Osteoblast (primary cell): ENCODE measurements at places on chromosomes 3 and 15. TPM values are rescaled to one million over a fixed set of nuclear protein-coding genes. Genes with fewer than 3 reads are reported as not detected.

DNA sequence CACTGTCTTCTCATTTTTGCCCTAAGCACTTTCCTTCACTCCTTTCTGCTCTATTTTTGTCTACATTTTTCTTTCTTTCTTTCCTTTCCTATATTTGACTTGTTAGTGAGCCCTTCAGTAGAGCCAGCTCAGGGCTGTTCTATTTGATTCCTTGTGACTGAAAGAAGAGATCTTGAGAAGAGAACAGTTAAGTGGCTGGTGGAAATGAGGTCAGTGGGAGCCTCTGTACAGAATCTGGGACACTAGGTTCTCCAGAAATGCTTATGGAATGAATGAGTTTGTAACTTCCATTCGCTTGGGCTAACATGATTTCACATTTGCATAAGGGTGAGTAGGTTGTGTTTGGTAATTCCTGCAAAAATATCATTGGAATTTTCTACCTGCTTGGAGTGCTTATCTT, 45.6 kb downstream of the CACNA2D3 start:
- DNase-seq, result no peak

The PDZRN3 gene
- total RNA-seq, result 18.3 and 26.4 TPM in 2 replicates

DNA sequence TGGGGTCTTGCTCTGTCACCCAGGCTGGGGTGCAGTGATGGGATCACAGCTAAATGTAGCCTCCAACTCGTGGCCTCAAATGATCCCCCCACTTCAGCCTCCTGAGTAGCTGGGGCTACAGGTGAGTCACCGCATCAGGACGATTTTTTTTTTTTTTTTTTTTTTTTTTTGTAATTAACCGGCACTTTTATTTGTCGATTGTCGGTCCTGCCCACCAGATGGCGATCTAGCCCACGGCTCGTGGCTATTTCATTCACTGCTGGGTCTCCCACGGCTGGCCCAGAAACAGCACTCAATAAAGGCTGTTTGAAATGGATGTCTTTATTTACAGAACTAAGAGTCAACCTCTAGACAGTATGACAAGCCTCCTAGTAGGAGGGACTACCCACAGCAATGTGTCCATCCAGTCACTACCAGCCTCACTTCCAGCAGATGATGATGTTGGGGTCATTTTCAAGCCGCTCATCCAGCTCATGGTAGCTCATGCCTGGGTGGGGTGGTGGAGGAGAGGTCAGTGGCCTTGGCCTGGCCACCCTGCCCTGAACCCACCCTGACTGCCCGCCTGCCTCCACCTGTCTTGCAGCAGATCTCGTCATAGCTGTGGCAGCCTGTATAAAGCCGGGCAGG, 1.8 kb upstream of the ZMYND10 start:
- DNase-seq, result peak; percentile 96

GRCh38 chr15:96416218-96416933, 85.9 kb downstream of the NR2F2 start:
- DNase-seq, result no peak

DNA sequence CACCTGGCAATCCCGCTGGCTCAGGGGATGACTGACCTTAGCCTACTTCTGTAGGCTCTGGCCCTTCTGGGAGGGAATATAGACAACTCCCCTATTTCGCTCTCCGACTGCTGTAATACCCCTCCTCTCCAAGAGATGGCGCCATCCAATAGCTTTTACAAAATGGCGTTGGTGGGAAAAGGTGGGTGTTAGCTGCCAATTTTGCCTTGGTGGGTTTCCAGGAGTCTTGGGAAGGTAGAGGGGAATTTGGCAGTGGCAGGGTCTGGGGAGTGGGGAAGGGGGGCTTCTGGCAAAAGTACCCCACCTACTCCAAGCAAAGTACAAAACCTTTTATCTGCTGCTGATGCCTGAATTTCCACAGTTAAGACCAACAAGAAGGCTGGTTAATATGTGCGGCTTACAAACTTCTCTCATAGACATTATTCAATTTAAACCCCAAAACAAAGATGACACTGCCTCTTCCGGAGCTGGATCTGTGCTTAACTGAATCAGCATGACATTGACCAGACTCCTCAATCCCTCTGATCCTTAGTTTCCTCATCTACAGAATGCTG, 62.1 kb downstream of the RASGRF1 start:
- no peak for DNase-seq

DNA sequence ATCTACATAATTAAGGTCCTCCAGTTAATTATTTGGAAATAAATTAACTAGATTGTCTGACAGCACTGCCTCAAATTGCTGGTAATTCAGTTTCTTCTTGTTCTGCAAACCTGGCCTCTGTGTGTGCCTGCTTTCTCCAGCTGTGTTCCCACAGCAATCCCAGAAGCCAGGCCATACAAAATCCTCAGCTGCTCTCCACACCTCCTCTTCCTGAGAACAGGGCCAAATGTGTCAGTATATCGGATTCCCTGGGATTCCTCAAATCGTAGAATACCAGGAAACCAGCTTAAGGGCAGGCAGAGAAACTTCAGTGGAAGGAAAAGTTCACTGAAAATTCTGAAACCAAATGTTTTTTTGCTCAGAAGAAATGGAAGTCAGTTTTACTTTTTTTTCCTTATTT, 261.4 kb downstream of the ZMAT3 start:
- DNase-seq, result no peak

- DNase-seq, result peak; percentile 78
These were observed 69.7 kb downstream of the USF3 start for GRCh38 chr3:113626503-113627371.

- peak; percentile 66 for DNase-seq
These were observed 89.4 kb downstream of the LSM3 start for GRCh38 chr3:14267976-14268375.

DNA sequence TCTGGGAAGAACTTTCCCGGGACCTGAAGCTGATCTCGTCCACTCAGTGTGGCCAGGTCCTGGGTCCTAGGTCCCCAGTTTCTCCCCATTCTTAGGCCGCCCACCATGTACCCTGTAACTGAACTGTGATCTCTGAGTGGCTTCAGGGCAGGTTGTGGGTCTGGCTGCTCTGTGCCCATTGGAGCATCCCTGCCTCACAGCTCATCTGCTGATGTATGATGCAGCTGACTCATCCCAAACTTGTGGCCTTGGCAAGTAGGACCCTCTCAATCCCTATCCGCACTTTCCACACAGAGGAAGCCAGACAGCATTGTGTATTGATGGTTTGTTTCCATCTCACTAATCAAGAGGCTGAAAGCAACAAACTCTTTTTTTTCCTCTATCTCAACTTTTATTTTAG, 69.1 kb upstream of the XCR1 start:
- DNase-seq, result peak; percentile 46

DNA sequence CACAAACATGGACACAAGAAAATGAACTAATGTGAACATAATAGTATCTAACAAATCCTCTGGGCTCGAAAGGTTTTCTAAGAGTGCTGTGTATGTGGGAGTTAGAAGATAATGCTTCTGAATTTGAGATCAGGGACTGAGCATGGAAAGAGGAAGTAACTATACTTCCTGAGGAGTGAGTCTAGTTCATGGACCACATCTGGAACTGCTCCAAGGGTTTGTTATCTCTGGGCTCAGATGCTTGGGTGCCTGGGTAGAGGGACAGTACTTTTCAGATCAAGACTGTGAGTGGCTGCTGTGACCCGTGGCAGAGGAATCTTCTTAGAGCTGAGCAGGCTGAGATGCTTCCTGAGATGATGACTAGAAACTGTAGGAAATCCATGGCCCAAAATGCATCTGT, 28.5 kb downstream of the TBC1D23 start:
- no peak for DNase-seq

GRCh38 chr15:36175186-36175740, 404.2 kb upstream of the CDIN1 start:
- DNase-seq, result no peak

DNA sequence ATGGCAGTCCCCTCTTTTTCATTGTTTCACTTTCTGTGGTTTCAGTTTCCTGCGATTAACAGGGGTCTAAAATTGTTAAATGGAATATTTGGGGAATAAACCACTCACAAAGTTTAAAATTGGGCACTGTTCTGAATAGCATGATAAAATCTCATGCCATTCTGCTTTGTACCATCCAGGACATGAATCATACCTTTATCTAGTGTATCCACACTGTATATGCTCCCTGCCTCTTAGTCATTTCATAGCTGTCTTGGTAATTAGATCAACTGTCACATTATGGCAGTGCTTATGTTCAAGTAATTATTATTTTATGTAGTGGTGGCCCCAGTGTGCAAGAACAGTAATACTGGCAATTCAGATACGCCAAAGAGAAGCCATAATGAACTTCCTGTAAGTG, 734.5 kb downstream of the ZPLD1 start:
- DNase-seq, result no peak

DNA sequence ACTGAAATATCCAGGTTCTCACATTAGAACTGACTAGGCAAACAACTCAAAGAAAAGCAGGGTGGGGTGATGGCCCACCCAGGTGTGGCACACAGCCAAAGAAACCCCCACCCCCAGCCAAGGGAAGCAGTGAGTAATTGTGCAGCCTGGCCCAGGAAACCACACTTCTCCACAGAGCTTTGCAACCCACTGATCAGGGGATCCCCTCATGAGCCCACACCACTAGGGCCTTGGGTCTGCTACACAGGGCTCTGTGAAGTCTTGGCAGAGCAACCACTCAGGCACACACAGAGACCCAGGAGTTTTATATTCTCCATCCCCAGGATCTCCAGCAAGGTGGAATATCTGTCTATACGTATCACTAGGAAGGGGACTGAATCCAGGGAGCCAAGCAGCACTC, 22.2 kb upstream of the TRIM42 start:
- DNase-seq, result no peak

- DNase-seq, result peak; percentile 95
These were observed 197.5 kb upstream of the C2CD4B start for GRCh38 chr15:62362608-62363007.

The SERINC4 gene
- not detected in 2 replicates for total RNA-seq

DNA sequence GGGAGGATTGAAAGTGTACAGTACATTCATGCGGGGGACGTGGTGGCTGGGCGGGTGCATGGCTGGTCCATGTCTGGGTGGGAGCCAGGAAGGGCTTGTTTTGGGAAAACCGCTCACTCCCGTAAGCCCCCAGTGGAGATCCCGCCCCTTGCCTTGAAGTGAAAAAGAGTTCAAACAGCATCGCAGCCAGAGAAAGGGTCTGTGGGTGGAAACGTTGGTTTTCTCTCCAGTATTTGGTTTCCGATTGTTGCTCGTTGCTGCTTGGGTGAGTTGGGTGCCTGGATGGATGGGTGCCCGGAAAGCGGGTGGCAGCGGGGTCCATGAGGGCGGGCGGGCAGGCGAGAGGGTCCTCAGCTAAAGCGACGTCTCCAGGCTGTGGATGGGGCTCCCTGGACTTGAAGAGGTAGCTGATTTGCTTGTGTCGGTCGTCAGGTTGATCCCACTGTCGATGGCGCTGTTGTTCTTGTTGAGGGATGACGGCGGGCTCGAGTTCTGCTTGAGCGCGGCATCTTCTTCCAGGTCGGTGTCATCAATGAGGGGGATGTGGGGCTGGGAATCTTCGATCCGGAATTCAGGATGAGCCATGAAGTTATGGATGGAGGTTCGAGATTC, 7.7 kb upstream of the SEC13 start:
- peak; percentile 44 for DNase-seq

- no peak for DNase-seq
These were observed 264.8 kb upstream of the IGF1R start for GRCh38 chr15:98383571-98383970.

DNA sequence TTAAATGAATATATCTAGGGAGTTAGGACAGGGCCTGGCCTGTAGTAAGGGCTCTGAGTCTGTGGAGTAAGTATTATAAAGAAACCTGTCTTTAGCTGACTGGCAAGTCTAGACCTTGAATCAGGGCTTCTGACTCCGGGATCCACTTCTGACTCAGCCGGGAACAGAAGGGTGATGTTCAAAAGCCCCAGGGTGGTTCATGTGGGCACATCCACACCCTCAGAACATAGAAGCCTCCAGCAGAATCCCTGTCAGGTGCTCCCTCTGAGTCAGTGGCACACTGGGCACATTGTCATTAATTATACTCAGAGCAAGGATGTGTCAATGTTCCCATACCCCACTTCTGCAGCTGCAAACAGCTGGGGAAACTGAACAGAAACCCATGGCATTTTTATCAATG, 26.7 kb upstream of the SNRK start:
- DNase-seq, result no peak

- DNase-seq, result peak; percentile 60
These were observed 4.1 kb downstream of the ADCY5 start for GRCh38 chr3:123444744-123445143.

- peak; percentile 92 for DNase-seq
These were observed 710 bp downstream of the TJP1 start for GRCh38 chr15:29821416-29822099.

- DNase-seq, result peak; percentile 100
These were observed at the start of gene GMPPB for GRCh38 chr3:49723628-49724551. Gene GMPPB, minus strand, starts transcription at chr3:49723951. Its CDS starts 225 bp downstream, at chr3:49723726.

- DNase-seq, result peak; percentile 65
These were observed 48.1 kb downstream of the HSPBAP1 start for GRCh38 chr3:122745369-122746021.

- no peak for DNase-seq
These were observed 556.2 kb upstream of the SUCLG2 start for GRCh38 chr3:68210635-68211034.

DNA sequence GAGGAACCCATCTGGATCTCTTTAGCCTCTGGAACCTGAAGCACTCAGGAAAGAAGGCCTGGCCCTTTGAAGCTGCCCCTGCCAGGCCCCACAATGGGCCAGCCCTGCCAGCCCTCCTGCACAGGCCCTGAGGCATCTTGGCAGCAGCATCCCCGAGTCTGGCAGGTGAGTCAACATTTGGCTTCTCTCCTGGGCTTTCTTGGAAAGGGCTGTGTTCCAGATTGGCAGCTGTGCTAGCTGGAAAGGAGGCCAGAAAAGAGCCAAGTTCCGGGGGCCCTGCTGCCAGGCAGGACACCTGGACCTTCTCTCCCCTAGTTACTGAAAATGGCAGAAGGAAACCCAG, 187.2 kb downstream of the SHQ1 start:
- DNase-seq, result peak; percentile 92

The NEK10 gene
- total RNA-seq, result 58.6 and 69.8 TPM in 2 replicates

The KBTBD8 gene
- 1.1 and 3.8 TPM in 2 replicates for total RNA-seq

The DLL4 gene
- not detected in 2 replicates for total RNA-seq

GRCh38 chr3:138964264-138964663, 17.2 kb downstream of the FOXL2NB start:
- no peak for DNase-seq

DNA sequence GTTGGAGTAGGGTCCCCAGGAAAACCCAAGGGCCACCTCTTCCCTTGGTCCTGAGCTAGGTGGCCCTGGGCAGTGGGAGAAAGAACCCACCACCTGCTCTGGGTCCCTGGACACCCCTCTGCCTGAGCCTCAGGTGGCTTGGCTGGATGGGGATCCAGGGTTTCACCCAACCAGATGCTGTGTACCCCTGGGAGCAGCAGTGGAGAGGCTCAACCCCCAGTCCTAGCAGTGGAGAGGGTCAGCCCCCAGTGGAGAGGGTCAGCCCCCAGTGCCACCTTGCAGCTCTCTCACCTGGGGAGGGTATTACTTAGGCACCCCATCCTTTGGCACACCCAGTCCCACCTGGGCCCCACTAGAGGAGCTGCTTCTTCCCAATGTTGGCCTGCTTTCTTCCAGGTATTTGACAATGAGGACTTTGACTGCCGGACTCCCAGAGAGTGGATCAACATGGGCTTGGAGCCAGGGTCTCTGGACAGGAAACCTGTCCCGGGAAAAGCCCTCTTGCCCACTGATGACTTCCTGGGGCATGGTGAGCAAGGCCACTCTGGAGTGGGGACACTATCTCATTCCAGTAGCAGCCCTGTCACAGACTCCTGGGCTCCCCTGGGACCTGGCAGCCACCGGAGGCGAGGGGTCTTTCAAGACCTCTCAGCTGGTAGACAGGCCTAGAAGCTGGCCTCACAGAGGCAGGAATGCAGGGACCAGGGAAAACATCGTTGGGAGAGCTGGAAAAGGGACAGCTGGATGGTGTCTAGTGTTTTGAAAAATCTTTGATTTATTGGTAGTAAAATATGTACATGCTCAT, 11.6 kb downstream of the DNAH1 start:
- DNase-seq, result peak; percentile 73

GRCh38 chr15:68268405-68268804, 9.1 kb upstream of the FEM1B start:
- no peak for DNase-seq

The ANKUB1 gene
- under 0.01 TPM in 1 of 2 replicates, not detected in the other for total RNA-seq
